COR-L47 (cell line): ENCODE measurements at places on chromosomes 2 and 18.

DNA sequence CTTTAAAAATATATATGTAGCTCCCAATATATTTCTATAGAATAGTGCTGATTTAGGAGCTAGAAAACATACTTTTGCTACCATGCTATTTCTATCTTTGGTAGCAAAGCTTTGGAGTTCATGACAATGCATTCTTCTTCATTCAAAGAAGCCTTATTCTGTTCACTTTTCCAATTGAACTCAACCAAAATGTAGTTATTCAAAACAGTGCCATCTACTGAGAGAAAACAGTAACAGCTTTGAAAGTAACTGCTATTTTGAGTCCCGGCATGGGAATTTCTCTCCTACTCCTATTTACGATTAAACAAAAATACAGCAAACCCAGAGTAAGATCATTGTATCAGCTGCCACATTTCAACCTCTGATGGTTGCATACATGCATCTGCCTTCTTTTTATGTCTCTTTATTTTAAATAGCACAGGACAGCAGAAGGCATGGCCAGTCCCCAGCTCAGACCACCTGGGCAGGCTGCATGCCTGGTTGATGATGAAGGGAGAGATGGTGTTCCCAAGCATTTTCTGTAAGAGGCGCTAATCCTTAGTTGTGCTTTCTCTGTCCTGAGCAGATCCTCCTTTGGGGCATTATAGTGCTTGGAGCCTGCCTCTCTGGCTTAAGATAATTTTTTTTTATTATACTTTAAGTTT is 69.7 kb upstream of the SULT1C3 start:
- no peak for DNase-seq

GRCh38 chr2:191666732-191667131 is 11.2 kb upstream of the NABP1 start:
- no peak for DNase-seq

DNA sequence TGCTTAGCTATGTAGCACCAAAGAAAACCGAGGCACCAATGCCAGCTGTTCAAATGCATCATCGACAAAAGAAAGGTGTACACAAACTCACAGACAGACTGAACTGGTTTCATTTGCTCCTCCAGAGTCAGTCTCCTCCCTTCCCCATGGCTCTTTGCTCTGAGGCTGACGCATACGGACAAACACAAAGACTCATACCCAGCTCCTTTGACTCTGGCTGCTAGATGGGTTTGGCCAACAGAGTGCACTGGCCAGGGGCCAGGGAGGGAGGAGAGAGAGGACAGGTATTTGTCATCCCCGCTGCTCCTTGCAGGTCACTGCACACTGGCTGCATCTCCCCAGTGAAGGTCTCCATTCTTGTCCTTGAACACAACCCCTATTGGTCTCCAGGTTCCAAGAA is 40.7 kb downstream of the DNER start:
- DNase-seq, result no peak

DNA sequence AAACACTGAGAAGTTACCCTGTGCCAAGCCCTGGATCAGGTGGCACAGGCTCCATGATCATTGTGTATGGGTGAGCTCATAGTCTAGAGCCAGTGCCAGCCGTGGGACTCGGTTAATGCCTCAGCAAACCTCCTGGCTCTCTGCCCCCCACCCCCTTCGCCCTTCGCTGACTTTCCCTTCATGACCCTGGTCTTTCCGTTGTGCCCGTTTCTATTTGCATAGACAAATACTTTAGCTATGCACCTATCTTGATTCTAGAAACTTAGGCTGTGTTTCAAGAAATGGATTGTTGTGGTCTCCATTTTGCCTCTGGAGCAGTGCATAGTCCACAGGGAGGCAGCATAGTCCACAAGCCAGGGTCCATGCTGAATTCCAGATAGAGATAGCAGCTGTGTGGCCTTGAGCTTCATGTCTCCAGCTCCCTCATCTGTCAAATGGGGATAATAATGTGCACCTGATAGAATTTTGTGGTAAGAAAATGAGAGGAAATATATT is 44.8 kb upstream of the KDM3A start:
- DNase-seq, result peak; percentile 8

GRCh38 chr2:134235510-134236144 is 18.2 kb upstream of the MGAT5 start:
- no peak for DNase-seq

GRCh38 chr2:236682651-236683422 is 113.2 kb downstream of the ACKR3 start:
- DNase-seq, result no peak

DNA sequence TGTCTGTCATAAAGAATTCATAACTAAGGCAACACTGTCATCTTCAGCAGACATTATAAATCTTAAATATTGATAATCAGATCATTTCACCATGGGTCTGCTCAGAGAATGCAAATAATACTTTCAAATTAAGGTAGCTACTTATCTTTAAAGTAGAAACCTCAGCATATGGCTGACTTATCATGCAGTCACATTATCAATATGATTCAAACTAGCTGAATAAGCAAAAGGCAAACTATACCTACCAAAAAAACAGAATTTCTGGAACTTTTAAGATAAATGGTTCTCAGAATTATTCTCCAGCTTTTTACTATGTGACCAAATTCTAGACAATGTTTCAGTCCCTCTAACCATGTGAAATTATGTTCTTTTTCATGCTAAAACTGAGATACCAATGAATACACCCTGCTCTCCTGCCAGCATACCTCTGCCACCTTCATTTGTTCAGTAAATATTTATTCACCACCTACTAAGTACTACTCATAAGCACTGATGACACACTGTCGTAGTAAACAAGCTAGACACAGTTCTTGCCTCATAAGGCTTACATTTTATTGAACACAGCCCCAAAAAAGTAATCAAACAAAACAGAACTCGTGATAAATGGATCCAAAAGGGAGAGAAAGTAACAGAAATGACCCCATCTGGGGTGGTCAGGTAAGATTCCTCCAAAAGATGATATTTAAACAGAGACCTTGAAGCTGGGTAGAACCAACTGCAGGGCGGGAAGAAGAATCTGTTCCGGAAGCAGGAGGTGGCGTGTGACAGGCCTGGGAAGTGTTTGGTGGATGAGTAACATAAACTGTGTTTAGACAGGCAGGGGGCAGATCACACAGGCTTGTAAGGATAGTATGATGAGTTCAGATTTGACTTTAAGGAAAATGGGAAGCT is 17.7 kb downstream of the SPIRE1 start:
- DNase-seq, result no peak
